Amygdala (tissue), 56 donors: ENCODE measurements at places on chromosomes 2 and 18.

DNA sequence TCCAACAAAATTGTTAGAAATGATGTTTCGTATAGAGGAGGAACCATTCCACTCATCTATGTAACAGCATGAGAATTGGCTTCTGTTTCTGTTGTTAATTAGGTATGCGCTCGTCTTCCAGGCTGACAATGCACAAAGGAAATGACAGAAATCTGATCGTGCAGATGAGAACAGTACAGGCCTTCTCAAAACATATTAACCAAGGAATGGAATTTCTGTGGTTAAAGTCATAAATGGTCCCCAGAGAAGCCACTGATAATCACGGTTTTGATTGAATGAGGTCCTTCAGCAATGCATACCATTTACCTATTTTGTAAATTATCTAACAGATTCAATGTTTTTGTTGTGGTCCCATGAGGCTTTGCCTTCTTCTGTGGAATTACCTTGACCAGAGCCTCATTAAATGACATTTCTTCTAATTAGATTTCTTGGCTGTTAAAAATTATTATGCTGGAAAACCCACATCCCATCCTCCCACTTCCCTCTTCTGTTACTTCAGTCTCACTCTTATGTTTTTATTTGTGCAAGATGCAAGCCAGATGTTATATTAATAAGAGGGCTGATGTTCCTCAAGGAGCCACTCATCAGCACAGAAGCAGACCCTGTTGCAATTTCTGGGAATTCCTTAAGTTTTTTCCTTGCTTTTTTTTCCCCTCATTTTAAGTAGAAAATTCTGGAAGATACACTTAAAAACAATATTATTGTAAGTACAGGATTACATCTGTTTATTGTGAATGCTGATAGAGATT, 395.8 kb downstream of the PID1 start:
- DNase-seq: no peak

- no peak for DNase-seq
Observed at GRCh38 chr2:218009765-218010139, 7.0 kb upstream of the TNS1 start.

- no peak for DNase-seq
Observed at GRCh38 chr2:74499940-74500577, 656 bp upstream of the LBX2 start.

GRCh38 chr2:200317975-200318374, 11.5 kb downstream of the SPATS2L start:
- DNase-seq: no peak

GRCh38 chr2:169796441-169796840, 2.2 kb upstream of the SSB start:
- no peak for DNase-seq

- no peak for DNase-seq
Observed at GRCh38 chr2:174003720-174004695, 38.8 kb upstream of the SP3 start.

GRCh38 chr2:941871-942270, 8.8 kb upstream of the SNTG2 start:
- DNase-seq: no peak

- DNase-seq: no peak
Observed at GRCh38 chr2:109647636-109648035, 33.5 kb downstream of the SOWAHC start.

- no peak for DNase-seq
Observed at GRCh38 chr2:175080479-175080878, 75.3 kb upstream of the CHN1 start.

DNA sequence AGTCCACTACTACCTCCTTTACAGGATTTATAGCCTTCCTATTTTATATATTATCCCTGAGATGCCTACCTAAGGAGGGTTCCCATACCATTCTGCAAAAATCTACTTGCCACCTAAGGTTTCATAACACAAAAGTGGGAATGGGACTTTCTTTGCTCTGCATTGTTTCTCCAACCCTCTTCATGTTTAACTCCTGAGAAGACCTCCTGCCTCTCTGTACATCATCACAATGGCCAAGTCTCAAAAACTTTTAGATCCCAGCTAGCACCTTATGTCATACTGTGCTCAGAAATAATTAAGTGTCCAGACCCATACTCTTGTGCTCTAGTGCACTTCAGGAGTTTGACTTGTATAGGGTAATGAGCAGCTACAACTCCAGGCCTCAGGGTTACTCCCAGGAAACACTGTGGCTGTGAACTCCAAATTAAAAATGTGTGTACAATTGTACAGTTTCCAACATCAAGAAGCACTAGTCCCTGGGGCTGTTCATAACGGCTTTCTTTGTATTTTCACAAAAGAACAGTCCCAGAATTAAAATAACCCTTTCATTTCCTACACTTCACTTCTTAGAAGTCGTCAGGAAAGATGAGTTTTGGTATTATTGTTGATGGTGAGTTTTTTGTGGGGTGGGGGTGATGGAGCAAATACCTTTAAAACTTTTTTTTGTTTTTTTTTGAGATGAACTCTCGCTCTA, 39.4 kb downstream of the METAP1D start:
- no peak for DNase-seq

- no peak for DNase-seq
Observed at GRCh38 chr2:96631804-96632435, 6.2 kb downstream of the KANSL3 start.

- DNase-seq: no peak
Observed at GRCh38 chr18:33987206-33987605, 237.5 kb downstream of the NOL4 start.

- DNase-seq: no peak
Observed at GRCh38 chr2:191533693-191534180, 144.2 kb upstream of the NABP1 start.

DNA sequence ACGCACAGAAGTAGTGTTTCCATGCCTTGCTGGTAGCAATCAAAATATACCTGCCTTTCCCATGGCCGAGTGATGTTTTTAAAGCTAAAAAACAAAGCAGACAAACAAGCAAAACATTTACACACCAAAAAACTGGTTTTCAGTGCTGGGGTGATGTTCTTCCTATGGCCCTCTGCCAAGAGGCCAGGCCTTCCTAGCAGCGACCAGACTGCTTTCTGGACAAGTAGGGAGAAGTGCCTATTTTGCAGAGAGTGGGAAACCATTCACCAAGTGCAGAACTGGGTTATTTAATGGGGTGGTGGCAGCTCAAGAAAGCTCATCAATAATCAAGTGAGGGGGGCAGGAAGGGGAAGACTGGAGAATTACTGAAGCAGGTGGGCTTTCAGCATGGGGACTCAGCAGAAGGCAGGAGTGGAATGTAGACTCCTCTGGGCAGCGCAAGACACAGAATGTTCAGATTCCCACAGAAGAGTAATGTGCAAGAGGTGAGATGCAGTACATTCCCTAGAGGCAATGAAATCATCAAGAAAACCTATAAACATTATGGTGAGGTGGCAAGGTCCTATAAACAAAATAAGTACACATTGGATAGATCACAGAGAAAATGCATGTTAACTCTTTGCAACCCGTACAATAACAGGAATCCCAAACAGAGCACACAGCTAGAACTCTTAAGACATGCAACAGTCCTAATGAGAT, 44.0 kb downstream of the CPO start:
- DNase-seq: no peak

GRCh38 chr2:18149660-18150246, 271.3 kb downstream of the KCNS3 start:
- DNase-seq: no peak

DNA sequence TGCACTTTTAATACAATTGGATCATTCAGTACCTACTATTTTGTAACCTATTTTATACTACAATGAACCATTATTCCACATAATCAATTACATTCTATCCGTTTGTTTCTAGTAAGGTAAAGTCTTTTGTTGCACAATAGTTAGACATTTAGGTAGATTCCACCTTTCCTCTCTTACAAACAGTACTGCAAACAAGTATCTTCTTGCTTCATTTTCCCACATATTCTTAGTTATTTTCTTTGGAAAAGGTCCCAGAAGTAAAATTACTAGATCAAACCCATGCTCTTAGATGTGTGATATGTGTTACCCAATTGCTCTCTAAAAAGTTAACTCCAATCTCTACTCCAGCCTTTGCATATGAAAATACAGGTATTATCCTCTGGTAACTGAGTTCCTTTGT, 49.6 kb downstream of the SPIRE1 start:
- DNase-seq: no peak

- DNase-seq: no peak
Observed at GRCh38 chr2:49240608-49241007, 86.3 kb upstream of the FSHR start.

DNA sequence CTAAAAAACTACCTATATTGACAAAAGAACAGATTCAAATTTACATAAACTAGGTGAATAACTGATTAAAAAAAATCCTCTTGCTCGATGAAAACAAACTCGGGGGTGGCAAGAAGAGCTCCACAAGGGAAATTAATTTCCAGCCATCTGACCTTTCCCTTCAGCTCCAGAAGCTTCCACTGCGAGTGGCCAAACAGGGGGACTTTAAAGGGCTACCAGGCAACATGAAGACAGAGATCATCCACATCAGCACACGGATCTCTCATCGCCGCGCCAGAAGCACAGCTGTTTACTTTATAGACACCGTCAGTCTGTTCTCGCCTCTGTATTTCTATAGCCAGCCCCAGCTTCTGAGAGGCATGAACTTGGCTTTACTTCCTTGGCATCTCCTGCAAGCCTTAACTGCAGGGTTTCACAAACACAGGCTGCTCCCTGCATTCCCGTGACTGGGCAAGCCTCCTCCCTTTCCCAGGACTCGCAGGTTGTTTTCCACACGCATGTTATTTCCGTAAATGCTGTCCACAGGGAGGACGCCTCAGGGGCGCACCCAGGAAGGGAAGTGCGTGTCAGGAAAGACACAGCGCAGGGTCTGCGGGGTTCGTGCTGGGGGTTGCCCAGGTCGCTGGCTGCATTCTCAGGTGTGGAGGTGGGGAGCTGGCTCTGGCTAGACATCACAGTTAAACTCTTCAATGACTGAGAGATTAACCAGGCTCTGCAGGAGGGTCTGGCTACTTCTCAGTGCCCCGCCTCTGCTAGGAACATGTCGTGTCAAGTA, 85.0 kb downstream of the USP40 start:
- no peak for DNase-seq

DNA sequence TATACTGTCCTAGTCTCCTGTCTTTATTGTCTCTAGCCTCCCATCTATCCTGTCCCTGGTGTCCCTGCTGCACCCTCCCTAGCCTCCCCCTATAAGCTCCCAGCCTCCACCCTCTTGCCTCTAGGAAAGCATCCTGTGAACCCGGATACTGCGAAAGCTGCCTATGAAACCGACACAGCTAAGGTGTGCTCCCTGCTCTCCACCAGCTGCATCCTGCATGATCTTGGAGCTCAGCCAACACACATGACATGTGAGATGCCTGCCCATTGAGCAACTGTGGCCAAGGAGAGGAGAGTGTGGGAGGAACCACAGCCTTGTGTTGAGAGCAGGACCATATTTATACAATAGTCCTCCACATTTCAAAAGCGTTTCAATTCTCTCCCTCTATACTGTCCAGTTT, 187.1 kb downstream of the ZBTB7C start:
- DNase-seq: no peak

- peak; percentile 3 for DNase-seq
Observed at GRCh38 chr18:63439334-63439733, 17.1 kb upstream of the VPS4B start.

DNA sequence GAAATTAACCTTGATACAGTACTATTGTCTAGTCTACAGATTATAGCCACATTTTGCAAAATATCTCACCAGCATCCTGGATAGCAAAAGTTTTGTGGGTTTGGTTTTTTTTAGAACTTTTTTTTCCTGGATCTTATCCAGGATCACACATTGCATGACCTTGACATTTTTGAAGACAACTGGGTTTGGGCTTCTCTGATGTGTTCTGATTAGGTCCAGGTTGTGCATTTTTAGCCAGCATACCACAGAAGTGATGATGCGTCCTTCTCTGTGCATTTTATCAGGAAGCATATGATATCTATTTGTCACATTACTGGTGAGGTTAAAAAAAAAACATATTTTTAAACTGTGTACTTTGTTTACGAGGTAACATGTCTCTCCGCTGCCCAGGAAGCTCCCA, 221.0 kb upstream of the OSR1 start:
- no peak for DNase-seq

DNA sequence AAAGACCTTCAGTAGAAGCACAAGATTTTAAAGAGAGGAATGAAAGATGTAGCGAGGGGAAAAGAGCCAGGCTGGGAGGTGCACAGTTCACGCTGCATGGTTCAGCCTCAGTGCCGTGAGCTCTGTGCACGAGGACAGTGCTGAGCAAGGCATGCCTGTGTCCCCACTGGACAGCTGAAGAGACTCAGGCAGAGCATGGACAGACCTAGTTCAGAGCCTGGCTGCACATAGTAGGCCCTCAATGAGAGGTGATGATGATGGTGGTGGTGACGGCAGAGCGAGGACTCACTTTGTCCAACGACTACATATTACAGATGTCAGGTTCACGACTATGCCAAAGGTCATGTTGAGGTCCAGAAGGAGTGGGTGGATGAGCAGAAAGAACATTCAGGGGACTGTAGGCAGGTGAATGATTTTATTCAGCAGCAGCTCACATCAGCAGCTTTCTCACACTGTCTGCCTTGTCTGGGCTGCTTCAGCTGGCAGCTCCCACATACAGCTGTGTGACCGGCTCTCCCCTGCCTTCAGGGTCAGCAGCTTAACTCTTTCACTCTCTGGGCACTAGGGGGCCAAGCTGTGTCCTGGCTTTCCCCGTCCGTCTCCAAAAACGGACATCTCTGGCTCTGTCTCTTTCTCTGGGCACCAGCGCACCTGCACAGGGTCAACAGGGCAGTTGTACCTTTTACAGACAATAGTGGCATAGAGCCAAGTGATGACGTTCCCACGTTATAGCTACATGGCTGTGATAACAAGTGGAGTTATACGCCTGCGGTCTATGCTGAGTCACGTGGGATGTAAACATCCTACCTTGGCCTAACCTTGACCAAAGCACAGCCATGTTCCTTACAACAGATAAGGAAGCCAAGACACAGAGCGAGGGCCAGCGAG, 128.8 kb upstream of the MSH6 start:
- no peak for DNase-seq

GRCh38 chr18:48814490-48815178, 136.1 kb downstream of the SMAD7 start:
- no peak for DNase-seq

- DNase-seq: no peak
Observed at GRCh38 chr18:3458378-3458777, 8.4 kb downstream of the TGIF1 start.

DNA sequence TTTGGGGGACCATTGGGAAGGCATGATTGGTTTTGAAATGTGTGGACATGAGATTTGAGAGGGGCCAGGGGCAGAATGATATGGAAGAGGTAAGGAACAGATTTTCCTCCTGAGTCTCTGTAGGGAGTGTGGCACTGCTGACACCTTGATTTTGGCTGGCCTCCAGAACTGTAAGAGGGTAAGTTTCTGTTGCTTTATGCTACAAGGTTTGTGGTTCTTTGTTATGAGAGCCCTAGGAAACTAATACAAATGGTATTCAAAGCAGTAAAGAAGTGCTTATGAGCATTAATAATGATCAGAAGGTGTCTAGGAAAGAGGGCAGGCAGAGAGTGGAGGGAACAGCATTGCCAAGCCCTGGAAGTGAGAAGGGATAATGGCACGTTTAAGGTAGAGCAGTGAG, 574.3 kb upstream of the NXPH2 start:
- no peak for DNase-seq

DNA sequence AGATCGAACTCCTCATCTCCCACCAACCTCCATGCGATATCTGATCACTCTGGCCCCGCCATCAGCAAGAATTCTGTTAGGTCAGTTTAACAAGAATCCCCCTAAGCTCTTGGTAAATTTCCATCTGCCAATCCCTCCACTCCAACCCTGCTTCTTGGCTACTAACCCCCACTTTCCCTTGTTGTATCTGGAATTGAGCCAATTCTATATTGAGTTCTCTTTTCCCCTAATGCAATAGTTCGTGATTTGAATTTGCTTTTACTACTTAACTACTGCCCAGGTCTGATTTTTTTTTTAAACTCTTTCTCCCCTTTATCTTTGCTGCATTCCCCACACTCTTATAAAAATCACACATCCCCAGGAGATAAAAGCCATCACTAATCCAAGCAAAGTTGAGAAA, 159.3 kb upstream of the STK17B start:
- no peak for DNase-seq
